ENCODE measurements at places on chromosomes 4 and X.

DNA sequence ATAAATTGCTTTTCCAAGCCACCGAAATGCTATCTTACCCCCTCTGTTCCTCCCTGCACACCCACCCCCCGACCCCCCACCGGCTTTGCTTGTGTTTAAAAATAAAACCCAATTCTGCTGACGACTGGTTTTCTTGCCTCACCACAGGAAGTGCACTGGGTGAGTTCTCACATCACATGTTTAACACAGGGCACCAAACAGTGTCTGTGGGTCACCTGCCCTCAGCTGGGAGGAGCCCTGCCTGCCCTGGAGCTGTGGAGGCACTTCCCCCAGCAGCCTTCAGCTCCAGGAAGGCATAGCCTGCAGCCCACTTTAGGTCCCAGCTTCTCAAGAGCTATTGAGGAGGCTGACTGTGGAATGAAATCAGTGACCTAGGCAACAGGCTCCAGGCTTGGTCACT lies 8.8 kb downstream of the TMEM255A start:
- no peak for DNase-seq

GRCh38 chrX:109966246-109966645 lies 36.7 kb upstream of the TMEM164 start:
- no peak for DNase-seq

- no peak for DNase-seq
These were observed 569.4 kb downstream of the BCOR start for GRCh38 chrX:39528161-39528916.

- no peak for DNase-seq
These were observed 559.1 kb downstream of the ZNF674 start for GRCh38 chrX:45986081-45986480.

- no peak for DNase-seq
These were observed 94.2 kb downstream of the CBLL2 start for GRCh38 chrX:22366906-22367305.

- no peak for DNase-seq
These were observed 109.9 kb downstream of the AFF1 start for GRCh38 chr4:87044511-87045233.

- DNase-seq, result no peak
These were observed 498.4 kb downstream of the MID1IP1 start for GRCh38 chrX:39299615-39300014.
